ENCODE measurements at places on chromosomes 5 and 9. TPM values are rescaled to one million over a fixed set of nuclear protein-coding genes. Genes with fewer than 3 reads are reported as not detected.

GRCh38 chr5:112800891-112801290 is 60.2 kb upstream of the SRP19 start:
- DNase-seq = no peak

The SHISAL2B gene
- polyA plus RNA-seq = not detected

DNA sequence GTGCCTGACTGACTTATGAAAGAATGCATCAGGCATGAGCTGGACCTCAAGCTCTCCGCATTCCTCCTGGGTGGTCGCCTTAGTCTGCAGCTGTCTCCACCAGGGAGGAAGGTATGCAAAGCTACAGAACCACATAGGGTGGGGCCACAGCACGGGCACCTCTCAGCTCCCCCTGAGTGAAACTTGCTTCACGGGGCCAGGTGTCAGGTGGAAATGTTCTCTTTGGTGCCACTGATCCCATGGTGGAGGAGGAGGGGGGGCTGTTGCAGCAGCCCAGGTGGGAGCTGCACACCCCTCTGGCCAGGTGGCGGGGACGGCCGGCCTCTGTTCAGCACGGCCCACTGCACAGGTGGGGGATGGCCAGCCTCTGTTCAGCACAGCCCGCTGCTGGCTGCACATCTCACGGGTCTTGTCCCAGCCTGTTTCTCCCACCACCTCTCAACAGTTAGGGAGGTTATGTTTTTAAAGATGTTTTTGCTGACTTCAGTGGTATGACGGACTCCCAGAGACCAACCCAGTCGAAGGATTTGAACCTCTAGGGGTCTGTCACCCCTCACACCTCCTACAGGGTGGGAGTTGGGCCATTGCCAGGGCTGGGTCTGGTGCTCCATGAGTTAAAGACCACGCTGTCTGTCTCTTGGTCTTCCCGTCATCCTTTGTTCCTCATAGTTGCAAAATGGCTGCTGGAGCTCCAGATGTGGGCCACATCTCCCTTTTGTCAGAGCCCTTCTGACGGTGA is 34.3 kb downstream of the MRPL36 start:
- DNase-seq = no peak

The PCDHB4 gene
- polyA plus RNA-seq = not detected

The GADD45G gene
- 1.00 TPM for polyA plus RNA-seq

The ADAMTSL1 gene
- 0.09 TPM for polyA plus RNA-seq

- DNase-seq = no peak
Observed at GRCh38 chr5:149063017-149063687, at the start of gene SH3TC2. Gene SH3TC2, minus strand, starts transcription at chr5:149063062. Its CDS starts 40 bp downstream, at chr5:149063022.

- no peak for DNase-seq
Observed at GRCh38 chr5:174609116-174609515, 115.3 kb upstream of the MSX2 start.

GRCh38 chr5:121087560-121087959 is 623.5 kb downstream of the PRR16 start:
- no peak for DNase-seq

The FBXW11 gene
- polyA plus RNA-seq = 30.0 TPM

GRCh38 chr9:121744002-121744686 is 92.7 kb downstream of the DAB2IP start:
- DNase-seq = no peak

- no peak for DNase-seq
Observed at GRCh38 chr9:98530806-98531386, 177.8 kb downstream of the GABBR2 start.

- no peak for DNase-seq
Observed at GRCh38 chr9:94576131-94576530, 17.5 kb downstream of the FBP2 start.

The PNPLA7 gene
- polyA plus RNA-seq = 0.13 TPM

DNA sequence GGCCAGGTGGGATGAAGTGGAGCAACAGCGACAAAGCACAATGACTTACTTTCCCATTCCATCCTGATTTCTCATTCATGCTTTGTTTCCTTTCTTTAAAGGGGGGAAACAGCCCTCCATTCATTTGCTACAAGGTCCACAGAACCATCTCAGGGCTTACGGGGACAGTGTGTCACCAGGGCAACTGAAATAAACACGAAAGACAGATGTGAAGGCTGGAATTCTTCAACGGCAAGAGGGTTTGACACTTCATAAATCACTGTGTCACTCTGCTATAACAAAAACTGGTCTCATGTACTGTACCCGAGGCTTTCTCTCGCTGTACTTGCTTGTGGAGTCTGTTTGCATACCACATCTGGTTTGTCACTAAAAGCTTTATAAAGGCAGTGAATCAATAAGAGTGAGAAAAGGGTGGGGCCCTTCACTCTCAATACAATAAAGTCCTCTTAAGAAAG is 150.8 kb downstream of the EFNA5 start:
- peak; percentile 33 for DNase-seq

The PDE8B gene
- polyA plus RNA-seq = 0.44 TPM

DNA sequence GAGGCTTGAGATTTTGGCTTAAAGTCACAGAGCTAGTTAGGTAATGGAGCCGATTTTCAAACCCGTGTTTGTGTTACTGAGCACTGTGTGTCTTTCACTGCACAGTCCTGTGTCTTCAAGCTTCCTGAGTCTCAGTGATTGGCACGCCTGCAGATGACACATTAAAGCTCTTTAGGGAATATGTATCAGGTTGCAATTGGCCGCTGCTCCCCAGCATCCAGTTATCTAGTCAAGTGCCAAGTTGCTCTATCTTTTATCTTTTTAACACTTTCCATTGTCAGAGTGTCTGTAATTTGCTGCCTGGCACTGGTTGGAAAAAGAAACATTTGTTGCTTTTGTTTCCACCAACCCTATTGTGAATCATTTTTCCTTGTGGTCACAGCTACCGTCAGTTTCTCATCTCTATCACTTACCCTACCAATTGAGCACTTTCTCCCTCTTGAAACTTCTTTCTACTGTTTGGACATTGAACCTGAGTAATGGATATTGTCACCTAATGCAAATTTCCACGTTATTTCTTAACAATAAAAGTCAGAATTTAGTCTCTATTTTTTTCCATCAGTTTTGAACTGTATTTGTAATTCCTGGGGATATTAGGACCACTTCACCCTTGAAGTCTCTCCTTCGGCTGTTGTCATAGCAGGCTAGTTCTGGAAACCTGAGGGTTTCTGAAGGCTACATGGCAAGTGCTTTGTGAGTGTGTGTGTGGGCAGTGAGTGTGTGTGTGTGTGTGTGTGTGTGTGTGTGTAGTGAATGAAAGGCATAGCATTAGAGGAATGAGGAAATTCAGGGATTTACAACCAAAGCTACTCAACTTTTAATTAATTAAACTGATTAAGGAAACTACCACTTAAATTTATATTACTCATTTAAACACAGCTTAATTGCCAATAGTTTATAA is 274.3 kb downstream of the ISL1 start:
- DNase-seq = no peak

- DNase-seq = no peak
Observed at GRCh38 chr9:133876836-133877235, 115.3 kb downstream of the VAV2 start.

DNA sequence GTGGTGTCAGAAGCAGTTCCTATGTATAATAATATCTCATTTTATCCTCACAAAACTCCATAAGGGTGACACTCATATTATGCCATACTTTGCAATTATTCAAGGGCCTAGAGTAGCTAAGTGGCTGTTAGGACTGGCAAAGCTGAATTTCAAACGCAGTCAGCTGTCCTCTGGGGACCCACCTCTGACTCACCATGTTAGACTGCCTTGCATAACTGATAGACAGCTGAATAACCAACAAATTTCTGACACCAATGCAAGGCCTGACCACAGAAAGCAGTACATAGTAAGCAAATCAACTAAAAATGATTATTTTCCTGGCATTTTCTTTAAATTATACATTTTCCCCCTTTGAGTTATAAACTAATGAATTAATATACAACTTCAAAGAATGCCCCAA is 251.6 kb upstream of the PTGER4 start:
- no peak for DNase-seq

DNA sequence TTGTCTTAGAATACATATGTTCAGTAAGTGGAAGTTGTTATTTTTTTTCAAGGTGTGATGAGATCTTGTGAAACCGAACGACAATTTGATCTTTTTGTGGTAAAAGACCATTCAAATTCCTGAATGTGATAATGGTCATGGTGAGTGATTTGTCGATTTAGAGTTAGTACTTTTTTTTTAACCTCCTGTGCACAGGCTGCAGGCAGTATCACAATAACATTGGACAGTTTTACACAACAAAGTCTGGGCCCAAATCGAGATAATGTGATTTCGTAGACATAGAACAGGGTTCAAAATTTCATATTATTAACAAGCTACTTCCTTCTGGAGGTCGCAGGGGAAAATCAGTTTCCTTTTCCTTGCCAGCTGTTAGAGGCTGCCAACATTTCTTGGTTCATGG is 48.6 kb upstream of the C5orf46 start:
- no peak for DNase-seq

- no peak for DNase-seq
Observed at GRCh38 chr9:96398582-96399324, 15.2 kb upstream of the SLC35D2 start.

DNA sequence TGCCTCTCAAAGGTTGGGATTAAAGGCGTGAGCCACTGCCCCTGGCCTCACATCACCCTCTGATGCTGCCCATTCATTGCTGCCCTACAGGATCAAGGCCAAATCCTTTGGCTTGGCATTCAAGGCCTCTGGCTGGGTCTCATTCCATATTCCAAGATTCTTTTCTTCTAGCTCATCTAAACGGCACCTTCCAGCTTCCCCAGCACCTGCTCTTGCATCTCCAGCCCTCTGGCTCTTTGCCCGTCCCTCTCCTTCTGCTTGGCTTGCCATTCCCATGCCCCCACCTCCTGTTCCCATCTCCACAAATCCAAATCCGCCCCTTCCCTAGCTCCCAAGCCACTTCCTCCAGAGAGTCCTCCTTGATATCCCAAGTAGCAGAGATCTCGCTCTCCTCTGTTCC is 33.1 kb downstream of the CORO2A start:
- DNase-seq = no peak

DNA sequence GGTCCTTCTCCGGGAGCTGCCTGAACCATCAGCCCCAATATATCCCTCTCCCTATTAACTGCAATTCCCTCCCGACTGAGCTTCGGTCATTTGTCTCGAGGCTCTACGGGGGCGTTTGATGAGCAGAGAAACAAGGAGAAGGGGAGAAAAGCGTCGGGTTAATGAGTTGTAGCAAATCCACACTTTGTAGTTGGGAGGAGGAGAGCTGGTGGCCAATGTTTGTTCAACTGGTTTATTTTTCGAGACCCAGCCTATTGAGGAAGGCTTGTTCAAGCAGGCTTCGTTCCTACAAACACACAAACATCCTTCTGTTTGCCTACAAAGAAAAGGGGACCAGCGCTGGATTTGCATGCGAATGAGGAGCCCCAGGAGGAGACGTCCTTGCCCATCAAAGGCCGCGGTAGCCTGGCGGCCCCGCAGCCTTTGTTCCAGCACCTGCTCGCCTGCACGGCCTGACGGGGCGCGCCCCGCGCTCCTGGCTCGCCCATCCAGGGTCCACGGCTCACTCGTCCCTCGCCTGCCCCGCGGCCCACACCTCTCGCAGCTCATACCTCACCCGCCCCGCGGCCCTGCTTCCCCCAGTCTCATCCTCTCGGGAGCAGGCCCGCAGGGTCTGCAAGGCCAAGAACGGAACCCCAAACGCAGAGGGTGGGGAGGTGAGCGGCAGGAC is 4.6 kb downstream of the FOXD1 start:
- DNase-seq = no peak

The CDH6 gene
- polyA plus RNA-seq = 0.08 TPM

The DRD1 gene
- polyA plus RNA-seq = not detected

DNA sequence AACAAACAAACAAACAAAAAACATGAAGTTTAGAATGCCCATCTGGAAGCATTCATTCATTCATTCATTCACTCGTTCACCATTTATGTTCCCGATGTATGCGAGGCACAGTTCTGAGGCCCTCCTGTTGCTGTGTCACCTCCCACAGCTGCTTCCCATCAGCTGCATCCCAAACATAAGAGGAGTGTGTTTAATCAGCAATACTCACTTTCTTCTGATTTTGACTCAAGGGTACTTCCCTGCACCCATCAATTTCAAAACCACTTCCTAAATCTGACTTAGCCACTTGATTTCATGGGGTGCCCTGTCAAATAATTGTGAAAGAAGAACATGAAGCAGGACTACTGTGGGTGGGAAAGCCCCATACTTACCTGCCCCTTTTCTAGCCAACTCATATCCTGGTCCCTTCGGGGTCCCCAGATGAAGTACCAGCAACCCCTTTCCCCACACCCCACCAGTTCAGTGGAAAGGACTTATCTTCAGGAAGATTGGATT is 128.0 kb upstream of the IL12B start:
- peak; percentile 88 for DNase-seq

The DEPDC1B gene
- polyA plus RNA-seq = 63.3 TPM

The DCTN3 gene
- 101 TPM for polyA plus RNA-seq

The BTNL8 gene
- not detected for polyA plus RNA-seq
